ENCODE measurements at places on chromosomes 7 and 10. TPM values are rescaled to one million over a fixed set of nuclear protein-coding genes. Genes with fewer than 3 reads are reported as not detected.

DNA sequence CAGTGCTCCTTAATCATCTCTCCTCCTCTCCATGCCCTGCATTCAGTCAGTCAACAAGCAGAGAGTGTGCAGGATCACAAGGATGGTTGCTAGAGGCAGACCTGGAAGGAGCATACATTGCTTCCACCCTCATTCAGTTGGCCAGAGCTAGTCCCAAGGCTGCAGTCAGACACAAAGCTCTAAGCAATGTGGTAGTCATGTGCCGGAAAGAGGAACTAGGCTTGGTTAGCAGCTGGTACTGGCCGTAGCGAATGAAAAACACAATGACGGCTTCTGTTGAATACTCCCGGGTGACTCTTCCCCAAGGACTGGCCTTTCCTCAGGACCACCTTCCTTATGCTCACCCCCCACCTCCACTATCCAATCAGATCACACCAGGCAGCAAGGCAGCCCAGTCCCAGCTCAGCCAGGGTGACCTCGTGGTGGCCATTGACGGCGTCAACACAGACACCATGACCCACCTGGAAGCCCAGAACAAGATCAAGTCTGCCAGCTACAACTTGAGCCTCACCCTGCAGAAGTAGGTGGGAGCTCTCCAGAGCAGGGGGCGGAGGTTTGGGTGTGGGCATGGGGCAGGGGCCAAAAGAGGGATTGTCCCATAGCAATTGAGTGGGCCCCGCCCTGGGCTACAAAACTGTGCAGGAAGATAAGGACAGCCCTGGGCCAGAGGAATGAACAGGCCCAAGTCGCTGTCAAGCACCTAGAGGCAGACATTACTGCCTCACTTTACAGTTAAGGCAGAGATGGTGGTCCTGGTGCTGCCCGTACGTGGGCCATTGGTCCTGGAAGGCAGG is 10.9 kb downstream of the LDB3 start:
- DNase-seq: no peak

DNA sequence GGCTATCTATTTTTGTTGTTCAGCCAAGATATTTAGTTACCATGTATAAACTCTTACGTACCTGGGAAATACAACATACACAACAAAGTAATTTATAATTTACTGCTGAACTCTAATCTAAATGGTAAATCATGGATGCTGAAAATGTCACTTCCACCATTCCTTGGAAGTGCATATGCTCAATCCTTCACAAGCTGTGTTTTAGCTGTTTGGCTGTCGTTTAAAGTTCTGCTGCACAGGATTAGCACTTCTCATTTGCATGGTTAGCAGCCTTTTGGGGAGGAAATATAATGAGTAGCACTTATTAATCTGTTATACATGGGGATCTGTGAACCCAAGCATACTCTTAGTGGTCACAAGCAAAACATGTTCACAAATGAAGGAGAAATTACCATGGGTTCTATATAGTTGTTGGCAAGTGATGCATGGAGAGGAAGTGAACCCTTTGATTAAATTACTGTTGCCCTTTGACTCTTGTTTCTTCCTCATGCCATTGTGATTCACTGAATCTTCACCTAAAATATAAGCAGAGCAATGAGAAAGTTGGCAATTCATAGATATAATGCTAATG is 18.5 kb downstream of the PIK3CG start:
- DNase-seq: no peak

DNA sequence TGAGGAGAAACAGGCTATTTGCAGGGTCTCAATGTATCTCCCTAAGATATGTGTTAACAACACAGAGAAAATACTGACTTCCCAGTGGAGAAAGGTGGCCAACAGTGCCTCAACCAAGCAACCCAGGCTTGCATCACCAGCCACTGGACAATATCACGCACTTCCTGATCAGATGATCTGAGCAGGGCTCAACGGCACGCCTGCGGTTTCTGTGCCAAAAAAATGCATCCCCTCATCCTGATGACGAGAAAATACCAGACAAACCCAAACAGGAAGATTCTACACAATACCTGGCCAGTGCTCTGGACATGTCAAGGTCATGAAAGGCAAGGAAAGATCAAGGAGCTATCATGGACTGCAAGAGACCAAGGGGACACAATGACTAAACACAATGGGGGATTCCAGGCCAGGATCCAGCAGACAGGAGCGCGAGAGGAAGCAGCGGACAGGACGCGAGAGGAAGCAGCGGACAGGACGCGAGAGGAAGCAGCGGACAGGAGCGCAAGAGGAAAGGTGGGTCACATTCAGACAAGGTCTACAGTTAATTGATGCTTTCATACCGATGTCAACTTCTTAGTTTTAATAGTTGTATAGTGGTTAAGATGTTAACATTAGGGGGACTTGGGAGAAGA is 51.1 kb downstream of the GNA12 start:
- DNase-seq: no peak

DNA sequence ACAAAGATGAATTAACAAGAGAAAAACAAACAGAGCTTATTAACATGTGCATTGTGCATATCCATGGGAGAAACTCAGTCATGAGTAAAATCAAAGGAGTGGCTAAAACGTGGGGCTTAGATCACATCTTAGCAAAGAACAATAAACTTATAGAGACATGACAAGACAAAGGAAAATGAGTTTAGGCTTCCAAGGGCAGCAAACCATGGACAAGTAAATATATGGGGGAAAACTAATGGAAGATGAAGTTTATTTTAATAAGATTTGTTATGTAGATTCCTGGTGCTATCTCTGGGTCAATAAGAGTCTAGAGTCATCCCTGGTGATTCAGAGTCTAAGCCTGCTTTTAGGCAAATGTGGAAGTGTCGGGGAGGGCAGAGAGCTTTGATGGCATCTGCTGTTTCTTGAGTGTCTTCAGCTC is 87.2 kb upstream of the PLPP4 start:
- no peak for DNase-seq

- DNase-seq: peak; percentile 23
Observed at GRCh38 chr10:44513591-44513990, 128.7 kb upstream of the CXCL12 start.

DNA sequence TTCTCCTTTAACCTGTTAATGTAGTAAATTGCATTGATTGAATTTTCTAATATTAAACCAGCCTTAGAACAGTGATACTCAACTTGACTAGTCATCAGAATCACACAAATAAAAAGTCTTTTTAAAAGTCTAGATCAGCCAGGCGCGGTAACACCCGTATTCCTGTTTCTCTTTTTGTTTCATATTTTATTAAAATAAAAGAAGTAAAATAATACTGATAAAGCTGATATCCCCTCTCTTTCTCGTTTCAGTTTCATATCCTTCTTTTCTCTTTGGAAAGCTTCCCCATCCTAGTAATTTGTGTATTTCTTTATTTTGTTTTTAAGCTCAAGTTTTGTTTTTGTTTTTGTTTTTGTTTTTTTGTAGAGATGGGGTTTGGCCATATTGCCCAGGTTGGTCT is 9.3 kb downstream of the SMO start:
- DNase-seq: no peak

- DNase-seq: no peak
Observed at GRCh38 chr10:68781613-68782574, 45.4 kb upstream of the STOX1 start.

GRCh38 chr7:102050864-102051460 is 233.5 kb downstream of the CUX1 start:
- DNase-seq: no peak

DNA sequence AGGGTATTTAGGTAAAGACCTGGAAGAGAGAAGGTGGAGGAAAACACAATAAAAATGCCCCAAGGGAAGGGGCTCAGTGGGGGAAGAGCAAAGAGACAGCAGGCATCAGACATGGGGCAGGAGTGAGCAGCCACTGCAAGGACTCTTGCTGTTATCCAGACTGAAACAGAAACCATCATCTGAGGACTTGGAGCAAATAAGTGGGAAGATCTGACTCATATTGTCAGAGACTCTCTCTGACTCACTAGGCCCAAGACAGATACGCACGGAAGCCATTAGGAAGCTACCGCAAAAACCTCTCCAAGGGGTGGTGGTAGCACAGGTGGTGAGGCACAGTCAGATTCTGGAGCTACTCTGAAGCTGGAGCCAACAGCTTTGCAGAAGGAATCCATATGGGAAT is 110.7 kb downstream of the RNF32 start:
- DNase-seq: peak; percentile 88

- DNase-seq: no peak
Observed at GRCh38 chr10:11235771-11236170, 218.1 kb downstream of the CELF2 start.

- no peak for DNase-seq
Observed at GRCh38 chr10:112653215-112653614, 206.2 kb downstream of the VTI1A start.

DNA sequence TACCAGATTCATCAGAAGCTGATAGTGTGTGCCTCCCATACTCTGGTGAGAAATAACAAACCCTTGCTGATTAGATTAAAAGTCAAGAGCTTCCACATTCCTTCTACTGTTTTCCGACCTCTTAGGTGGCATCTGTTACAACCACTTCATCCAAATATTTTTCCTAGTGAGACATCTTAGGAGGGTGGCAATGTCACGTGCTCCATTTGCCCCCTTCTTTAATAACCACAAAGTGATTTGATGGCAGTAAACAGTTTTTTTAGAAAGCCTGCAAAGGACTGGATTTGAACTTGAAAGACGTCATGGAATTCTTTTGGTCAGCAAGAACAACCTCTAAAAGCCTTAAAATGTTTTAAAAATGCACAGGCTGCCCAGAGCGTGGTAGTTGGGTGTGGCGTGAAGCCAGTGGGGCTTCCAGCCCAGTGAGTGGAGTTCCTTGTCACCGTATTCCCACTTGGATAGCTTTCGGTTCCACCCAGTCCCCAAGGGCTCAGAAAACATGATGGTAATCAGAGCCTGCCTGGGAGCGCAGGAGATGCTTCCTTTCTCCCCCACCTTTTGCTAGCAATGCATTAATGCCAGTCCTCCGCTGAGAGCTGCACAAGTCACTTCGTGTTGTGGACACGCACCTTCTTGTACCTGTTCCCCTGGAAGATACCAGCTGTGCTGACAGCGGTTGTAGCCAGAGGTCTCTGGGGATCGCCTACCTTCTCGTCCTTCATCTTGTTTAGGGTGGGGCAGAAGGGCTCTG is 256.4 kb downstream of the KIAA1217 start:
- DNase-seq: peak; percentile 44

DNA sequence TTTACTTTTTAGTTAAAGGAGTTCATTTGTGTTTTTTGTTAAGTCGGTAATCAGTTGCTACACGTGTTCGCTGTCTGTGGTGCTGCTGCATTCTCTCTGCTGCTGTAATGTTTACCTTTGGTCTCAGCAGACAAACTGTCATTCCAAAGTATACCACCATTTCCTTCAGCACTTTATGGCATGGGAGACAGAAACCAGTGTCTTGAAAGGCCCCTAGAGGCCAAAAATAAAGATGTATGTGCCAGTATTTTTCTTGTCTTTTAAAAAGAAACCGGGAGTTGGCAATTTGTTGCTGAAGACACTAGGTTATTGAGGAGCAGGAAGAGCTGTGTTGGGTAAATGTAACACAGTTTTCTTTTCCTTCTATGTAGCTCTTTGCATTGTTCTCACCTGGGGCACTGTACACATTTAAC is 24.1 kb downstream of the ZNF92 start:
- DNase-seq: no peak

GRCh38 chr10:128064970-128065580 is 61.1 kb downstream of the MKI67 start:
- no peak for DNase-seq

- DNase-seq: no peak
Observed at GRCh38 chr10:77168161-77168560, 469.4 kb downstream of the KCNMA1 start.

DNA sequence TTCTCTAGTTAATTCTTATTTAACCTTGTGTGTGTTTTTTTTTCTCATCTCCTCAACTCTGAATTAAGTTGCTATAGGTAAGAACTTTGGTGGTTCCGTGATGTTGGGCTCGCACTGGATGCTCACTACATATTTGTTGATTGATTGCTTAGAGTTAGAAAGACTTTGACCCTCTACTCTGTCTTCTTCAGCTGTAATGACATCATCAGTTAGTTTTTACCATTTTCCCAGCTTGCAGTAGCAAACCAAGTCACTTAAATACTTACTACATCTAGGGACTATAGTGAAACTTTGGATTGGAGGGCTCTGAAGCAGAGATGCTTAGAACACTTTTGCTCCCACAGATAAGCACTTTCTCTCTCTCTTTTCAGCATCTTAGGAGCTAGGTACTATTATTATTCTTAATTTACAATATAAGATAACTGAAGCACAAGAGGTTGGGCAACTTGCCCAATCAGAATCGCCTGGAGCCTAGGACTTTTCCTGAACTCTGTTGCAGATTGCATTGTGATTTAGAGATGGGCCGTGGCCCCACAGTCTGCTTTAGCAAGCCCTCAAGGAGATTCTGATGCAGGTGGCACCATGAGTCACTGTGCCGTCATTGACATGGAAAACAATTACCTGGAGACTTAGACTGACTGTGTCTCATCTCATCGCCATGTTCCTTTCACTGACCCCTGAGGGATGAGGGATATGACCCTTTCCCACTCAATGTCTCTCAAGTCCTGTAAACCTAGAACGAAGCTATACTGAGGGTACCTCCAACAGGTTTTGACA is 471.9 kb upstream of the PODXL start:
- DNase-seq: peak; percentile 60

DNA sequence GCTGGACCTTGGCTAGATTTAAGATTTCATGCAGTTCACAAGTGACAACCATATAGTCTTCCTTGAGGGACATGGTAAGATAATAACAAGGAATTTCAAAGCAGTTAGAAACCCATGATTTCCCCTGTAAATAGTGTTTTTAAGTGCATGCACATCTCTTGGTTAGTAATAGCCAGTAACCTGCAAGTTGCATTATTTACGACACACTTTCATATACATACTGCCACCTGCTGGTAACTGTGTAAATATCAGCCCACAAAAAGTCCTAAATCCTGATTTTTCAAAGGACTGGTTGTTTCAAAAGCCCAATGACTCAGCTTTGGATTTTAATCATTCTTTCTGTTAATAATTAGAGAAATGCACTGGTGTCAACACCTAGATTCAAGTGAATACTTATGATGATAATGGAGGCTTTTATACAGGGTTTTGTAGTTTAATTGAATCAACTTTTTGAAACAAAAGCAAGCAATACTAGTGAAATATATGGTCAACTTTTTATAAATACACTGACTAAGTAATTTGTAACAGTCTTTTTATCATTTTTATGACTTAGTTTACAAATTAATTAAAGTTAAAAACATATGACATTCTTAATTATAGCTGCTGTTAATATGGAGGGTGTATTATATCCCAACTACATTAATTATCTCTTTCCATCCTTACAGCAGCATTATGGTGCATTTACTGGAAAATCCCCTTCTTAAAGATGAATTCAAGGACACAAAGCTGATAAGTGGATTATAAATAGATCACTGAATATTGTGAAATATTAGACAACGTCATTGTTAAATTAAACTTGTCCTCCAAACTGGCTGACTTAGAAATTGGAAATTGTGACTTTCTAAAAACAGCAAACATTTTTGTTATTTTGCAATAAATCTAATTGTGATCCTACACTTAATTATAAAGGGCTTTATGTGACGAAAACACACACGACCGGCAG is 367.7 kb upstream of the SEMA3D start:
- DNase-seq: peak; percentile 54

- DNase-seq: peak; percentile 71
Observed at GRCh38 chr10:48332166-48332870, 25.8 kb downstream of the MAPK8 start.

ZNF425 gene
- total RNA-seq: 3.3 TPM

LAMB1 gene
- 199 TPM for total RNA-seq

CHCHD2 gene
- total RNA-seq: 564 TPM

MSMB gene
- total RNA-seq: not detected

COL13A1 gene
- total RNA-seq: 0.47 TPM

PKD1L1 gene
- total RNA-seq: not detected

POU6F2 gene
- 0.19 TPM for total RNA-seq

OR6B1 gene
- not detected for total RNA-seq

STEAP2 gene
- 1.3 TPM for total RNA-seq

CYP2E1 gene
- not detected for total RNA-seq

FAM25C gene
- total RNA-seq: not detected

PDE6C gene
- not detected for total RNA-seq
